Right cardiac atrium (tissue), 5 donors: ENCODE measurements at places on chromosomes 3 and 15.

- no peak for DNase-seq
These were observed 66.4 kb downstream of the TCF12 start for GRCh38 chr15:56984681-56985481.

DNA sequence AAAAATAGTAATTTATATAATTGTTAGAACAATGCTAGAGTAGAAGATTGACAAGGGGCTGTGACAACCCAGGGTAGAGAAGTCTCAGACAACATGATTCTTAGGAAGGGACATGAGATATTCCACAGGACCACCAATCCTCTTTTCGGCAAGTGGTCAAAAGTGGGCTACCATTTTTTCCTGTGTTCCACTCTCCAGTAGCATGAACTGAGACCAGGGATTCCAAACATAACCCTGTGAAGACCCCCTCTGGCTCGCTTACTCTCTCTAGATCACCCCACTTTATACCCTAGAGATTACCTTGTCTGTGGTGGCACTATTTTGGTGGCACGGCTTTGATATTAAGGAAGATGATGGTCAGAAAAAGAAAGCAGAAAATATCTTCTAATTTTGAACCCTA lies 960 bp downstream of the GCSAM start:
- no peak for DNase-seq

DNA sequence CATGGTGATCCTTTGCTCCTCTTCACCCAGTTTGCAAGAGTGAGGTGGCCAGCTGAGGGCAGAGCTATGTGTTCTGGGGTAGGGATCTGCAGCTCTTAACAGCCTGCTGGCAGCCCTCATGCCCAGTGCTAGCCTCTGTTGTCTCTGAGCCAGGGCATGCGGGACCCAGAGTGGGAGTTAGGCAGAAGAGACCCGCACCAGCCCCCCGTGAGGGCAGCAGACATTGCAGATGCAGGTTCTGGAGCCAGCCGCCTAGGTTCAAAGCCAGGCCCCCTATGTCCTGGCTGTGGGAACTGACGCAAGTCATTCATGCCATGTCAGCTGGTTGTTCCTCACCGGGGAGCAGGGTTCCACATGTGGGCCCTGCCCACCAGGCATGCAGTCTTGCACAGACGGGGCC lies 74.7 kb downstream of the DNAJB8 start:
- no peak for DNase-seq

DNA sequence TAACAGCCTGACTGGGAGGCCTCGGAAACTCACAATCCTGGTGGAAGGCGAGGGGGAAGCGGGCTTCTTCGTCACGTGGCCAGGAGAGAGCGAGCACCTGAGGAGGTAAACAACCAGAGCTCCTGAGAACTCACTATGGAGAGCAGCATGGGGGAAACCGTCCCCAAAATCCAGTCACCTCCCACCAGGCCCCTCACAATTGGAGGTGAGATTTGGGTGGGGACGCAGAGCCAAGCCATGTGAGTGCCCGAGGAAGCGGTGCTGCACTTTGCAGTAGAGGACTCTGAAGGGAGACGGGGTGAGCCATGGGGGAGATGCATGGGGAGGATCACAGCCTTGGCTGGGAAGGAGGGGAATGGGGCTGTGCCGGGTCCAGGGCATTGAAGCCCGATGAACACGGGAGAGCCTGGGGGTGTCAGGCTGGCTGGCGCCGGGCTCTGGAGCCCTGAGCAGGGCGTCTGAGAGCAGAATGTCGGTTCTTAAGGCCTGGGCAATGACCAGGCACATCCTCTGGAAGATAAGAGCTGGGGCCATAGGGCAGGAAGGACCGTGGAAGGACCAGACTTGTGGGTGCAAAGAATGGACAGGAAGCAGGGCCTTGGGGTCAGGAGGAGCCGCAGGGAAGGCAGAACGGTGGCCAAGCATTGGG lies 117.7 kb downstream of the GABRG3 start:
- no peak for DNase-seq
